Esophagus mucosa (tissue), 1 donor: ENCODE measurements at places on chromosomes 11 and 22.

DNA sequence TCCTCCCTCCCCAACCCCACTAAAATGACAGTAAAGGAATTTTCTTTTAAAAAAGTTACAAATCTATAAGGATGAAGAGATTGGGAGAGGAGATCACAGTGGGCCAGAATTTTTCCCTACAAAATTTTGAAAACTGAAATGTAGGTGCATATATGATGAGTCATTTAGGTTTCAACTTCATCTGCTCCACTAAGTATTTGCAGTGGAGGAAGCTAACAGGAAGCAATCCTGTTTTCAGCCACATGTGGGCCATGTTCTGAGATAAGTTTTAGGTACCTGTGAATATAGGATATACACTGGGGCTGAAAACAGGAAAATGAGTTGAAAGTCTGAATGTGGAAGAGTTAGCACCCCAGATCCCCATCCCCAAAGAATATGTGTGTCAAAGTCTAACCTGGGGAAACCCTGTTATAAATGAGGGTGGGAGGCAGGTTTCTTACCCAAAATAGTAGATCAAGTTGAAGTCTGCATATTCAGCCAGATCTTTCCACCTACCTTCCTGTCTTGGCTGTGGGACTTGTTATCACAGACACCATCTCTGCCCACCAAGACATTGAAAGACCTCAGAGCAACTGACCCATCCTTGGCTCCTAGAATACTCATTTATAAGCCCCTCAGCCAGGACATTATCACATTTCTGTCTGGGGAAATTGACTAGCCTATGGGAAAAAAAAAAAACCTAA is 87.3 kb downstream of the PACS1 start:
- peak; percentile 15 for ATAC-seq

DNA sequence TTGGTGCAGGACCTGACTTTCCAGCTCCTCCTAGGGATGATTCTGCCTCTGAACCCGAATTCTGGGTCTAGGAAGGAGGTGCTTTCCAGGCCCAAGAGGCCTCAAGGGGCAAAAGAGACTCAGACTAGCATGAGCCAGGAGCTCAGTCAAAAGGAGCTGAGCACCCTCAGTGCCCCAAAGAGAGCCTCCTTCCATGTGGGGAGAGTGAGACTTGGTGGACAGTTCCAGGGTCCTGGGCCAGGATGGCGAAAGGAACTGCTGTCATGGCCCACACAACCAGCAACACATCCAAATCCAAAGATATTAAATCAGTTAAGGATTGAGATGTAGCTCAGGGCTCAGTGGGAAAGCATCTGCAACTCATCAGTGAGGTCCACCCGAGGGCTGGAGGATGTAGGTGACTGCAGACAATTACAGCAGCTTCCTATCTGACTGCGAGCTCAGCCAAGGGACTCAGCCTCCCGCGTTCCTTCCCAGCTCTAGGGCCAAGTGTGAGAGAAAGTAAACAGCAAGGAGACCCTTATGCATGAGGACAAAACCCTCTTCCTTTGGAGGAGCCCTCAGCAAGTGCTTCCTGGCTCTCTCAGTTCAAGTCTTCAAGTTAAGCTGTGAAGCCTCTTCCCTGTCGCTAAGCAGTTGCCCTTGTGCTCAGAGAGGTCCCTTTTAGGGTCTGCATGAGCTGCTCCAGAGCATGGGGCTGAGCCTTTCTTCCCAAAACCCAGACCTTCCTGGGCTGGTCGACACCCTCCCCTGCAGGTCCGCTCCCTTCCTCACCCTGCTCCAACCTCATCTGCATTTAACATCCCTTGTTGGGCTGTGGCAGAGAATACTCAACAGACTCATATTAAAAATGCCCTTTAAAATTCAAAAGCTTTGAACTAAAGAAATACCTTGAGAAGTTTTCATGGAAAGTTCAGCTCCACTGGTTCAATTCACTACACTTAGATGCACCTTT is 35.8 kb downstream of the C11orf58 start:
- no peak for ATAC-seq

DNA sequence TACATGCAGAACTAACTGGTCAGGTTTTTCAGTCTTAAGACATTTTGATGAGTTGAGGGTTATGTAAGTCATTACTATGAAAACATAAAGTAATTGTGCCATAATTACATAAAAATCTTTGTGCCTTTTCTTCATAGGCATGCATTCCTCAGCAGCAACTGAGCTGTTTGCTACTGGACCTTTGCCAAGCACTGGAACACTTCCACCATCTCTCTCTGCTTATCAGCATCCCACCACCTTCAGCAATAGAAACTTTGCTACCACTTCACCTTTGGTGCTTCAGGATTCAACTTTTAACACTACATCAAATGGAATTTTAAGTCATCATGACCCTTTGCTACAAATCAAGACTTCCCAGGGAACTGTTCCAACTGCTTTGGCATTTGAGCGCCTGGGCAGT is 39.0 kb downstream of the QSER1 start:
- ATAC-seq, result no peak

DNA sequence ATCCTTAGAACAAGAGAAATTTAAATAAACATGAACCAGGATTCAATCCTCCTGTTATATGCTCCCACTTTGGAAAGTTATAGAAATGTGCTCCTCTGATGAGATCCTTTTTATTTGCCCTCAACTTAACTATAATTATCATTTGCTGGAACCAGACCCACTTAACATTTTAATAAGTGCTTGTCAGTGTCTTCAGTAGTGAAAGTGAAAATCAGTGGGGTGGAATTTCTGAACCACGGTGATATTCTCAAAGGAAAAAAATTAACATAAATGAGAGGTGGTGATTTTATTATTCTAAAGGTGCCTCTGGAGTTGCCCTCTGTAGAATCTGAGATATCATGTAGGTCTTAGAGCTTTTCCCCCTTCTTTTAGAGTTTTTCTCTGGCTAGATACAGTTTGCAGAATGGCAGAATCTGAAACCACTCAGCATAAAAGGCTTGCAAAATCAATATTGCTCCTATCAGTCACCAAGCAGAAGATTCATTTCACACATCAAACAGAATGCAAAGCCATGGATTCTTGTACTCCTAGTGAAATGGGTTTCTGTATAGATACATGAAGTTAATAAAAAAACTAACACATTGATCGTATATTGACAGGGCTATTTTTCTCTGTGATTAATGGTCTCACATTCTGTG is 213.2 kb downstream of the LUZP2 start:
- ATAC-seq, result no peak

DNA sequence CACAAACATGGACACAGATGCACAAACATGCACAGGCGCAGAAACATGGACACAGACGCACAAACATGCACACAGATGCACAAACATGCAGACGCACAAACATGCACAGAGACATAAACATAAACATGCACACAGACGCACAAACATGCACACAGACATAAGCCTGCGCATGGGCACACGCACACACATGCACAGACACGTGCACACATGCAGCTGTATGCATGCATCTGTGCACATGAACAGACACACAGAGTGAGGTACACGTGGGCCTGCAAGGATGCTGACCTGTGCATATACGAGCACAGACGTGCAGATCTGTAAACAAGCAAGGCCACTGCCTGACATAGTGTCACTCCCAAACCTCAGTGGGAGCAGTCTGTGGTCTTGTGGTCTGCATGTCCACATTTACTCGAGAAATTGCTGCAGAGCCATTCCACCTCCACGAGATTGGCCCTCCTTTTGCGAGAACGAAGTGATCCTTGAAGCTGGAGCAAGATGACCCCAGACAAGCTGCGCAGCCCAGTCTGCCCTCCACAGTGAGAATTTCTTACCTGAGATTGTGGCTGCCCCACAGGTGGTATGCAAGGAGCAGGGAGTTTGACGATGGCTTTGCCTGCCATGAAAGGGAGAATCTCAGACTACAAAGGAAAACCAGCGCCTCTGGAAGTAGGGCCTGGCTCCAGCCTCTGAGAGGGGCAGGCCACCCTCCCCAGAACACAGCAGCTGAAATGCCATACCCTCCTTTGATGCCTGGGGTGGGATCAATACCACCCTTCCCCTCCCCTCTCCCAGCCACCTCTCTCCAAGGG is 299.9 kb downstream of the BRD1 start:
- ATAC-seq, result no peak

DNA sequence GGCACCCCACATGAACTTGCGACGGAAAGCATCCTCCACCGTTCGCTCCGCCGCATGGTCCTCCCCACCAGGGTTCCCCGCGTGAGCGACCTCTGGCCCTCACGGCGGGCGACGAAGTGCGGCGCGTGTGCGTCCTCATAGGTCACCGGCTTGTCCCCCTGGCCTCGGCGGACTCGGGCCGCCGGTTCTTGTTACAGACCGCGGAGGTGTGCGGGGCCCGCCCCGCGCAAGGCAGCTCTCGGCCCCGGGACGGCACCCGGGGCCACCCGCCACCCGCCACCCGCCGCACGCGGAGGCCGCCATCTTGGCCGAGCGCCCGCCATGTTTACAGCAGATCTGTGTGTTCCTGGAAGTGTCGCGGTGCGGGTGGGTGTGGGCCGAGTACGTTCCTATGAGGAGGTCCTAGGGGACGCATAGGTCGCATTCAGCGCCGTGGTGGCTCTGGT is 3.5 kb upstream of the IFITM2 start:
- ATAC-seq, result no peak

DNA sequence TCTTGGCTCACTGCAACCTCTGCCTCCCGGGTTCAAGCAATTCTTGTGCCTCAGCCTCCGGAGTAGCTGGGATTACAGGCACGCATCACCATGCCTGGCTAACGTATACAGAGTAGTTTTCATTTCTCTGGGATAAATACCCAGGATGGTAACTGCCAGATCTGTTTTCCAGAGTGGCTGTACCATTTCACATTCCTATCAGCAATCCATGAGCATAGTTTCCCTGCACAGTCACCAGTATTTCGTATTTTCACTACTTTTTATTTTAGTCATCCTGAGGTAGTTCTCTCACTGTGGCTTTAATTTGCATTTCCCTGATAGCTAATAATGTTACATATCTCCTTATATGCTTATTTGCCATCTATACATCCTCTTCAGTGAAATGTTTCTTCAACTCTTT is 11.0 kb upstream of the SCARF2 start:
- no peak for ATAC-seq

GRCh38 chr11:3969613-3970012 is 114.1 kb downstream of the STIM1 start:
- ATAC-seq, result no peak

GRCh38 chr11:3208272-3208671 is 10.3 kb downstream of the MRGPRG start:
- ATAC-seq, result no peak

GRCh38 chr11:61528114-61528513 is 19.6 kb downstream of the LRRC10B start:
- no peak for ATAC-seq
